ENCODE measurements at places on chromosomes 5 and 9.

- DNase-seq: no peak
Measured at GRCh38 chr5:1304033-1304432, 9.2 kb upstream of the TERT start.

DNA sequence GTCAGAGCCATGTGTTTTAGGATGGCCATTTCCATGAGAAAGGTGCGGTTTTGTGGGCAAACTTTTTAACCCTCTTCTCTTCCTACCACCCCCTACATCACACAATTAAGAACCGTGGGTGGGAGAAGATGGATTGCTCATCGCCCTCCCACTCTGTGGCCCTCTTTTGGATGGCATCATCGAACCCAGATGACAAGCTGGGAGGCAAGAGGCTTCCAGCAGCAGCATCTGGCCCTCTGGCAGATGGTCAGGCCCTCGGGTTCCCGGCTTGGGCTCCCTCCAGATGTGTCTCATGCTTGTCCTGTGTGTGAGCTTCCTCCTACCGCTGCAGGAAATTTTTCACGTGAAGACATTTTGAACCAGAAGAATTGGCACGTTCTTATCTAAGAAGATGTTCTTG, 199.9 kb downstream of the EBF1 start:
- DNase-seq: no peak

DNA sequence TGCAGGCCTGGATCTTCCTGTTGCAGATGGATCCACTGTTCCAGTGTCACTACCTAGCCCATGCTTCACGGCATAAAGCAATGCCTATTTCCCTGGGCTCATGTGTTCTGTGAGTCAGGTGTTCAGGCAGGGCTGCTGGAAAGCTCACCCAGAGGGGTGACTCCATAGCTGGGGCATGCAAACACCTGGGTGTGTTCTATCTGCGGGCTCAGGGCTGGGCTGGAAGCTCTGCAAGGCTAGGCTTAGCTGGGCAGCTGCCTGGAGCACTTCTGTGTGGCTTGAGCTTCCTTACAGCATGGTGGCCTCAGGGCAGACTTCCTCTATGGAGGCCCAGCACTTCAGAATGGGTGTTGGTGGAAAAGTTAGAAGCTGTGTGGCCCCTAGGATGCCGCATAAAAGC, 139.9 kb downstream of the GADD45G start:
- no peak for DNase-seq

DNA sequence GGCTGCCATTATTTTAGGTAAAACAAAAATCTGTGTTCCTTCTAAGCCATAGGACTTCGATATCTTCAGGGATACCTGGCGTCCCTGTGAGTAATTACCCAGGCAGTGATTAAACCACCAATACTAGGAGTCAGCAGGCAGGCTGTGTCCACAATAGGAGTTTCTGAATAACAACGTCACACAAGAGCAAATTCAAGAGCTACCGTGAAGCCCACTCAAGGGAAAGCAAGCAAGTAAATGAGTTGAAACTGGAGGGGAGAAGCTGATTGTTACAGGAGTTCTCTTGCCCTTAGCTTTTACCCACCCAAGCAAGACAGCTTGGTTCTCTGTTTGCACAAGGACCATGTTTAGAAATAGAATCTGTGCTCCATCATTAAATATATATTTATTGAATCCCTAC, 50.8 kb downstream of the SEMA5A start:
- no peak for DNase-seq

DNA sequence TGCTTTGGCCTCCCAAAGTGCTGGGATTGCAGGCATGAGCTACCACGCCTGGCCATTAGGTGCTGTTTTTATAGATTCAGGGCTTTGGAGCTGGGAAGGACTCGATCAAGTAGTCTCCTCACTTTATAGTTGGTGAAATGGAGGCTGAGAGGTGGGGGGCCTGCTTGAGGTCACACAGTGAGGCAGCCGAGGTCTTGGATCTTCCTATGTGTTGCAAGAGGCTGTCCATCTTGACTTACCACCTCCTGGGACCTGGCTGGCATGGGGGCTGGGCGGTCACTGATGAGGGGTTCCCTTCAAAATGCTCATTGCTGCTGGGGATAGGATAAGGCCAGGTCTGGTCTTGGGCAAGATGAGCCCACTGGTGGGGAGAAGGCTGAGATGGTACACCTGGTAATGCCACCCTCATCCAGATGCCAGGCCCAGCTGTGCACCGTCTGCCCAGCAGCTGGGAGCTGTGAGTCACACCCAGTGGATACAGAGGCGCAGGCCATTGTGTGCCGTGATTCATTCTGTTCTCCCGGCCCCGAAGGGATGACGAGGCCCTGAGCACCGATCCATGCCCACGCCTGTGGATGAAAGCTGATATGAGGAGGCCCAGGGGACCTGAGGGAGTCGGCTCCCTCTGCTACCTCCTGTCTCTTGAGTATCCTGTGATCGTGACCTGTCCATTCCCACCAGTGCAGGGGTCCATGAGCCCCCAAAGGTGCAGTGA, 10.5 kb upstream of the NDST1 start:
- peak; percentile 67 for DNase-seq

DNA sequence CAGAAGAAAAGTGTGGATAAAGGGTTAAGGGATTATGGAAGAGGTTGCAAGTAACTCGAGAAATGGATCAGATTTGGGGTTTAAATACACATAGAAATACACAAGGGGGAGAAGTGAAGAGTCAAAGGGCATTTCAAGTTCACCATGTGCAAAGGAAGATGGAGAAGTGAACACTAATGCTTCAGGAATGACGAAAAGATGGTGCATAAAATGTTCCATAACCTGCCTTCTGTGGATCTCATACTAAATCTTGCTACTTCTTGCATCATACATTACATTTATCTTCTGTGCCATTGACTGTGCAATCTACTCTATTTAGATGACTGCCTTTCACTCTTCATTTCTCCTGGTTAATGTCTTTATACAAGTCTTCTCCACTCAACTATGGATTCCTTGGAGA, 5.7 kb upstream of the SMC2 start:
- DNase-seq: no peak

DNA sequence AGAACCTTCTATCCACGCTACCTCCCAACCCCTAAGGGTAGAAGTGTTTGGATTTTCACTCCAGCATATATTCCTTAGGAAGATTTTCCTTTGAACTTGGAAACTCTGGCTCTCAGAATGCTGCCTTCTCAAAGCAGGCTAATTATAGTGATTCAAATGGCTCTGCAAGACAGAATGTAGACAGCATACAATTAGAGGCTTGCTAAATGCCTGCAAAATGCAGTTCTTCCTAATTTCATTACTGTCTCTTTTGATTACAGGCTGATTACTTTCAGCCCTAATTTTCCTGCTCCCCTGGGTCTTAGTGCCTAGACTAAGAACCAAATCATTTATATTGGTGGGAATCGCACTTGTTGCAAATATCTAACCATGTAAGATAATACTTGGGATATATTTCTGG, 50.8 kb downstream of the ANKDD1B start:
- DNase-seq: no peak

DNA sequence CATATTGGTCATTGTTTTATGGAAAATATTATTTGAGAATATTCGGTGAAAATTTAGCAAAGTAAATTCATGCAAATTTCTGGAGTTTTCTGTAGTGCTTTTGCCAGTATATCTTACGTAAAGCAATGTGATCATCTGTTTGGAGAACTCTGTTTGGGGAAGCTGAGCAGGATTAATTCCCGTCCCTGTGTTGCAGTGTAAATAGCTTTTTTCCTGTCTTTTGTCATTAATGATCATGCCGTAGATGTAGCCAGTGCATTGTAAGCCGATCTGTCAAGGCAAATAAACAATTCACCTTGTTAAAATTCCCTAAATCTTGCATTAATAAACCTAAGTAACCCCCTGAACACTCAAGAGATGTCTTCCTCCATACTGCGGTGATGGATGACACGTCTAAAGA, 39.2 kb downstream of the PPIC start:
- DNase-seq: no peak

DNA sequence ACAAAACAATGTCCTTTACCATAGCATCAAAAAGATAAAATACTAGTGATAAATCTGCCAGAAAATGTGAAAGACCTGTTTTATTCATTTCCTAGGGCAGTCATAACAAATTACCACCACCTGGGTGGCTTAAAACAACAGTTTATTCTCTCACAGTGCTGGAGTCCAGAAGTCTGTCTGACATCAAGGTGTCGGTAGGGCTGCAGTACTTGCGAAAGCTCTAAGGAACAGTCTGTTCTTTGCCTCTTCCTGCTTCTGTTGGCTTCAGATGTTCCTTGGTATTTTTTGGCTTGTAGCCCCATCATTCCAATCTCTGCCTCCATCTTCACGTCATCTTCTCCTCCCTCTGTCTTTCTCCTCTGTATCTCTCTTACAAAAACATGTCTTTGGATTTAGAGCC, 51.0 kb downstream of the PTPDC1 start:
- DNase-seq: no peak

DNA sequence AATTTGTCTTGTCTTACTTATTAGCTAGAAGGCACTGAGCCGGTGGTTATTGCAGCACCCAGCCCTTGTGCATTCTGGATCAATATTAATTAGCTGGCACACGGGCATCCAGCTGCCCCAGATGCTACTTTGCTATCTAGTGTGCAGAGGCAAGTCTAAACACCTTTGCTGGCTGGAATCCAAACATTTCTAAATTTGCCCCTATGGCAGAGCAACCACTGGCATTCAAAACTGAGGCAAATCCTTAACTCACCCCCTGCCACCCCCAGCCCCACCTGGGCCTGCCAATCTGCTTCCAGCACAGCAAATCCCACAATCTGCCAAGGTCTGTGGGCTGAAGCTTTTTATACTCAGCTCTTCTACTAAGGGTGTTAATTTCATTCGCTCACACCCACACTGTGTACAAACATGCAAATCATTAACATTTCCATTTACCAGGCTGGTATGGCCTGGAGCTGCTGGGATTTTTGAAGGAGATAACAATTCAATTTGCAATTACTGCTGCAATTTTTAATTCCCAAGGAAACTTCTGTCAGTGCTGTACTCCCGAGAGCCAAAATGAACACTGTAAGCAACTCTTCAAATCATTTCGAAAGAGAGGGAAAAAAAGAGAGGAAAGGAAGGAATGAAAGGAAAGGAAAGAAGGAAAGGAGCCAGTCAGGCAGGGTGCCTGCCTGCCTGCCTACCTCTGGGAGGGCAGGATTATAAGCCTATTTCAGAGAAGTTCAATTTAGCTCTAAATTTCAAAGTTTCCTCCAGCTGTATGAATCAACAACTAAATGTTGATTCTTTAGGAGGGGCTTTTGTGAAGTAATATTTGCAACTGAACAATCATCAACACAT, 35.5 kb downstream of the RAPGEF1 start:
- DNase-seq: no peak

- no peak for DNase-seq
Measured at GRCh38 chr5:137609127-137609526, 110.0 kb upstream of the SPOCK1 start.

DNA sequence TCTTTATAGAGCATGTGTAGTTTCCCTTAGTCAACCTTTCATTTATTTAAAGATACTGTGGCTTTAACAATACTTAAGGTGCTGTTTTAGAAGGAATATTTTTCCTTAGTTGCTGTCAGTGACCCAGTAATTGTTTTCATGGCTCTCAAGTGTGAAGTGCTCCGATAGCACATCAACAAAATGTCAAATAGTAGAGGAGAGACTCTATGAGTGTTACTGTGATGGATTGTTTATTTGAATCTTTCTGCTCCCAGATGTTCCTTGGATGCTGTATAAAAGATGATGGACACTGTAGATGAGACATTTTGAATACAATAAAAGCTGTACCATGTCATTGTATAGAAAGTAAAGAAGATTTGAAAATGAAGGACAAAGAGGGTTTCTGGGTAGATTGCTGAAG, 1185.7 kb upstream of the C9orf72 start:
- DNase-seq: no peak

GRCh38 chr5:67538855-67539506, 342.4 kb upstream of the CD180 start:
- no peak for DNase-seq

DNA sequence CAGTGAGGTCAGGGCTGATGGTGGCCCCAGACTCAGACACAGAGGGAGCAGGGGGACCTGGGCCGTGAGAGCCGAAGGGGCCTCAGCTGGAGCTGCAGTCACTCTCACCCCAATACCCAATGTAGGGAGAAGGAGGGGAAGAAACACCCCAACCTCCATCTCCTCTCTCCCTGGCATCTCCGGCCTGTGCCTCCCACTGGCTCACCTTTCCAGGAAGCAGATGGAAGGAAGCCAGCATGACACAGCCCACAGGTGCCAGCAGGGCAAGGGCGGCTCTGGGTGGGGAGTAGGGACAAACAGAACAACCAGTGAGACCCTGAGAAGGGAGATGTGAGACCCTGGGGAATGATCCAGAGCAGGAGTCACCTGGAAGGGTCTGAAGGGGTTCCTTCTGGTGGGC, 3.0 kb upstream of the CRB2 start:
- DNase-seq: no peak

DNA sequence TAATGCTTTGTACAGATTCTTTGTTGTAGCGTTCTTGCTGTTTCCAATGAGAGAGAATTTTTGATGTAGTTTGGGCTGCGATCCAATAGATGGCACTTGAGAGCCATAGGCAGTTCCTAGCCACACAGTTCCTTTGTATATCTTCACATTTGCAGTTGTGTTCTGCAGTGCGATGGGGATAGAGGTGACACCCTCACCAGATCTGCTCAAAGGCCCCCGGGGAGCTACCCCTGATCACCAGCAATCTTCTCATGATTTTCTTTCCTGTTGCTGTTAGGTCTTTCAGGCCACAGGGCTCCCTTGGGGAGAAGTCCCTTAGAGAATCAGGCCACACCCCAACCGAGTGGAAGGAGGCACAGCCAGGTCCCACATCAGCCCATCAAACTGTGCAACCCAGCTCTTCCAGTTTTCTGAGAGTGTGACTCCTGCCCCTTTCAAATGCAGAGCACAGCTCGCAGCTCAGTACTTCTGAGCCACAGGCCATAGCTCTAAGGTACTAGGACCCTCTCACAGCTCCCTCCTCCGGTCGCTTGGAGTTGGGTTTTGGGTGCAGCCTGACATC, 353.7 kb downstream of the SLCO4C1 start:
- DNase-seq: no peak

- no peak for DNase-seq
Measured at GRCh38 chr5:41246376-41246775, 33.0 kb upstream of the C6 start.

DNA sequence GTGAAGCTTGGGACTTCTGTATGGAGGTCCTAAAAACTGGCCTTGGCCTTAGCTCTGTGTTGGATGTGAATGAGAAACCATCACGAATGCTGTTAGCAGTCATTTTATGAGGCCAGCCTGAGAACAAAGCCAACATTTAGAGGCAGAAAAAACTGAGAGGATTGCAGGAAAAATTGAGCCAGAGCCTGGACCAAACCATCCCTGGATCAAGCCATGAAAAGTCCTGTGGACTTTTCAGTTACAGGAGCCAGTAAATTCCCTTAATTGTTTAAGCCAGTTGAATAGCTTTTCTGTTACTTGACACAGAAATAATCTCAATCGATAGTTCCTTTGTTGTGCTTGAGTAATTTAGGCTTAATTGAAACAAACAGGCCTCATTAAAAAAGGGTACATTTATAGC, 42.6 kb upstream of the SPATA31D4 start:
- no peak for DNase-seq

DNA sequence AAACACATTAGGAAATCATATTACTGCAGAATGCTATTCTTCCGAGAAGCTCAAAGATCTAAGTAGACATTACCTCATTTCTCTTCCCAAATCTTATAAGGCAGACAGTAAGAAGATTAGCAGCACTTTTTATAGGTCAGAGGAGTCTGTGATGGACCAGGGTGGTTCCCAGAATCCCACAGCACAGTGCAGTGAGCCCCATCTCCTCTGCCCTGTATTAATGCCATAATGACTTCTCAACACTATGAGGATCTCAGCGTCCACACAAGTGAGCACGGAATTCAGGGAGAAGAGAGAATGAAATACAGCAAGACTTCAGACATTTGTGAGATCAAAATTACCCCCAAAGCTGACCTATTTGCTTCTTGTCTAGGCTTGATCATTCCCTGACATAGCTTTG, 49.9 kb downstream of the PRUNE2 start:
- no peak for DNase-seq

All from substantia nigra (tissue), 51 donors.